Motor neuron (in vitro differentiated cells): ENCODE measurements at places on chromosomes 1 and 21. TPM values are rescaled to one million over a fixed set of nuclear protein-coding genes. Genes with fewer than 3 reads are reported as not detected.

ADCY10 gene
- 2.6 TPM in 1 of 2 replicates, not detected in the other for total RNA-seq

SLC1A7 gene
- total RNA-seq, result 1.1 and 1.3 TPM in 2 replicates

ABCG1 gene
- total RNA-seq, result 5.5 and 5.8 TPM in 2 replicates

ERICH3 gene
- total RNA-seq, result 0.11 and 0.50 TPM in 2 replicates

RNF186 gene
- total RNA-seq, result not detected in 2 replicates

SMG7 gene
- 45.3 and 51.6 TPM in 2 replicates for total RNA-seq

SPTA1 gene
- 0.38 TPM in 1 of 2 replicates, not detected in the other for total RNA-seq

FTCD gene
- total RNA-seq, result 1.1 TPM in 1 of 2 replicates, not detected in the other

PGLYRP3 gene
- total RNA-seq, result not detected in 2 replicates

- ATAC-seq, result no peak
These were observed 22.0 kb upstream of the WDR26 start for GRCh38 chr1:224456637-224456953.

GRCh38 chr1:224623743-224624333 is 7.7 kb downstream of the CNIH3 start:
- no peak for ATAC-seq

DNA sequence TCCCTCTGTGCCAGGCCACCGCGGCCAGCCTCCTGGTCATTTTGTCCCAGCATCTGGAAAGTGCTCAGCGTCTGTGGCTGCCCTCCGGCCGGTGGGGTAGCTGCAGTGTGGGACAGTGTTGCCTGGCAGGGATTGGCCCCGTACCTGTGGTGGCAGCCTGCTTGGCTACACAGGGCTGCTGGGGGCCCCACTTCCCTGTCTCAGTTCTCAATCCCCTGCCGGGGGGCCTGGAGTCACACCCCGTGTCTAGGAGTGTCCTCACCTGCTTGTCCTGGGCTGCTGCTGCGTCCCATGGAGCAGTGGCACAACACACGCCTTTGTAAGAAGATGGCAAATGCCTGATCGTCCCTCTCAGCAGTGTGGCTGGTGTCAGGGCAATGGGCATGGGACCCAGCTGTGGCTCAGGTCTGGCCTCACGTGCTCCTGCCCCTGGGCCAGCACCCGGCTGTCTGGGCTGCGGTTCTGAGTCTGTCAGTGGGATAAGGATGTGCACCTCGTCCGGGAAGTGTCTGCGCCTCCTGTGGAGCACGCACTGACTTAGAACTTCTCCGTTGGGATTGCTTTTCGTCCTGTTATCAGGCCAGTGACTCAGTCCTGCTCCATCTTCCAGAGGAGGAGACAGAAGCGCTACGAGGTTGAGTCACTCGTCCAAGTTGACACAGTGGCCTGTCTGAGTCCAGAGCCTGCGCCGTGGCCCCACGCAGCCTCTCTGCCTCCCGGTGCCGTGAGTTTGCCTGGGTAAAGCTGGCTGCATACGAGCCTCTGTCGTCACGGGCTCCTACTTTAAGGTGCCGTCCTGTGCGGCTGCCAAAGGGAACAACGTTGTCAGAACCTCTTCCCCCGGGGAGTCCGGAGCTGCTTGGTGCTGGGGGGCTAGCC is 41.0 kb downstream of the CRYAA start:
- ATAC-seq, result no peak

GRCh38 chr1:240946926-240947325 is 335.0 kb upstream of the GREM2 start:
- peak; percentile 57 for ATAC-seq

DNA sequence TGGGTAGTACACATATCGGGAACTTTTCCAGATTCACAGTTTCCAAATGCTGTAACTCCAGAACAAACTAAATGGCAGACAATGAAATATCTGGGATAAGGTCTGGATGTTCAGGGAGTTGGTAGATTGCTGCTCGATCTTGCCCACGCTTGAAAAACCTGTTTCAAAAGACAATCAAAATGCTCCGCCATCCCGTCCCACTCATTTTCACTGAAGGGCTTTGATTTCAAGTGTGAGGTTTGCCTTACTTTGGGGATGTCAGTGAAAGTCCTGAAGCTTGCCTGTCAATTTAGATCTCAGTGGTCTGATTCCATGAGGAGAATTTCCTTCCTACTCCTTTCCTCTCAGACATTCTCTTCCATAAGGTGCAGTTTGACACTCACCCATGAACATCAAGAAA is 236.3 kb upstream of the KCNK2 start:
- no peak for ATAC-seq

- peak; percentile 48 for ATAC-seq
These were observed 10.8 kb downstream of the AGT start for GRCh38 chr1:230702934-230703678.

DNA sequence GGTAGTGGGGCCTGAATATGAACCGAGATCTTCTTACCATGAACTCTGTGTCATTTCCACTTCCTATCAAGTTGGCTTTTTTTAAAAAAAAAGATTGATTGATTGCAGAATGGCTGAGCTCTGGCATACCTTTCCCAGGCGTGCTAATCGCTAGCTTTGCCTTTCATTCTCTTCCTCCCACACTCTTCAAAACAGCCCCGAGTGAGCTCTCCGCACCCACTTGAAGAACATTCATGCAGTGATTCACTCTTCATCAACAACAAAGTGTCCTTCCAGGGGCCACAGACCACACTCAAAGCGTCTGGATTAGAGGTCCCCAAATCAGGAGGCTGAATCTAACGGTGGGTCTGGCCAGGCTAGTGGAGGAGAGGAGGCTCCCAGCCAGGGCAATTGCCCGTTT is 96.3 kb upstream of the GALNT2 start:
- no peak for ATAC-seq

DNA sequence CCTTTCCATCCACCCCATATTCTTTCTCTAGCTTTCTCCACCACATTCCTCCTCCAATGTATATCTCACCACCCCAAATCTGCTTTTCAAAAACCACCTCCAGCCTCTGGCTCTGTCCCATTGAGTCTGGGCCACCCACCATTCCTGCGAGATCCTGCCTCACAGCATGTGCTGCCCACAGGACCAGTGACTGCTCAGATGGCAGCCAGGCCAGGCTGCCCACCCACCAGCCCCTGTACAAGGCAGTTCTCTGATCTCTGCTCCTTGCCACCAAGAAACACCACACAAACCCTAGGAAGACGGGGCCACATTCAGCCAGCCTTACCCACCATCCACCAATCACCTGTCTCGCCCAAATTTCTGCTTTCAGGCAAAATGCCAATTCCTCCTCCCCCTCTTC is 53.7 kb downstream of the PLEKHA6 start:
- ATAC-seq, result no peak

DNA sequence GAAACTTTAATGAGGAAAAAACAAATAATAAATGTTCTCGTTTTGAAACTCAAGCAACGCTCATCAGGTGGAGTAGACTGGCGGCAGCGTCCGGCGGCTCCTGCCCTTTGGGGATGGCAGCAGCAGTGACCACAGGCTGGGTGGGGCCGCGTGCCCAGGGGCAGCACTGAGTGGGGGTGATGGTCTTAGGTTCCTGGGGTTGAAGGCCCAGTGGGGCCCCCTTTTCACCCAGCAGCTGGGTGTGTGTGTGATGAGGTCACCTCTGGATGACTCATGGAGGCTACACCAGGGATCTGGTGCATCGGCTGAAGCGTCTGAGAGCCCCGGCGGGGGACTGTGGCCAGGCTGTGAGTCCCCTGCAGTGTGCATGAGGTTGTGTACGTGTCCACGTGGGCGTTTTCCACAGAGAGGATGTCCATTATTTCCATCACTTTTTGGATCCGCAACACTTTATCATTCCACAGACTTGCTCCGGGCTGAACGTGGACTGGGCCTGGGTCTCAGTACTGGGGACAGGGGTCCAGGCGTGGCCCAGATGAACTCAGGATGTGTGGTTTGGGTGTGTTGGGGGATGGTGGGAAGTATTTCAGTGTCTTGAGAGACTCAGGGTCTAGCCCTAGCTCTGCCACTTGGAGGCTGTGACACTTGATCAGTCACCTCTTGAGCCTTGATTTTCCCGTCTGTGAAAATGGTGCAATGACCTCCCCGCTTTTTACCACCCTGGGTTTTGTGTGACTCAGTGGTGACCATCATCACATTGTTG is 25.6 kb downstream of the LDLRAP1 start:
- peak; percentile 71 for ATAC-seq

DNA sequence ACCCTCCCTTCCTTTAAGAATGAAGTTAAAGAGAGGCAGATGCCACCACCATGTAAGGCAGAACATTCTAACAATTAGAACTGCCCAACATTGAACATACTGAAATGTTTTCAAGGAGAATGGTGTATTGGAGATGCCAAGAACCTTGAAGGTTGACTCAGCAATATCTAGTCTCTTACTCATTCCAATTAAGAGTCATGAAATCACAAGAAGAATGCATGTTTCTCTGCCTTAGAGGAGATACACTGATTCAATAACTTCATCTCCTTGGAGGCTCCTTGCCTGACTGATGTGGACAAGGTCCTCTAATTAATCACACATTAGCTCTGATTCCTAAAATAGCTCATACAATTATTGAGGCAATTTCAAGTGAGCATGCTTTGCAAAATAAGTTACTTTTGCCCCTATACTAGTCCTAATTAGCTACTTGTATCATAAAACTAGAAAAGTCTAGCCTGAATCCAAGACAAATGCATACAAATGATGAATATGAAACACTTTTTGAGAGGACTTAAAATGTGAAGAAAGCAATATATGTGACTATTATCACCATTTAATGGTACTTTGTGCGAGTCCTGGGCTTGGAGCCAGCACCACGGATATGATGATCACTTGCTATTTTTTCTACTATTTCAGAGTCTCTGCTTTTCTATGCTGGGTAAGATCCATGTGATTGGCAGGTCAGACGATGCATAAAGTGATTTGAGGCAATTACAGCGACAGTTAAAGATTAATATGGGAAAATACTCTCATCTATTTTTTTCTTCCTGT is 114.5 kb downstream of the DSCAM start:
- ATAC-seq, result no peak

GRCh38 chr1:76239470-76239918 is 164.9 kb downstream of the ST6GALNAC3 start:
- no peak for ATAC-seq

DNA sequence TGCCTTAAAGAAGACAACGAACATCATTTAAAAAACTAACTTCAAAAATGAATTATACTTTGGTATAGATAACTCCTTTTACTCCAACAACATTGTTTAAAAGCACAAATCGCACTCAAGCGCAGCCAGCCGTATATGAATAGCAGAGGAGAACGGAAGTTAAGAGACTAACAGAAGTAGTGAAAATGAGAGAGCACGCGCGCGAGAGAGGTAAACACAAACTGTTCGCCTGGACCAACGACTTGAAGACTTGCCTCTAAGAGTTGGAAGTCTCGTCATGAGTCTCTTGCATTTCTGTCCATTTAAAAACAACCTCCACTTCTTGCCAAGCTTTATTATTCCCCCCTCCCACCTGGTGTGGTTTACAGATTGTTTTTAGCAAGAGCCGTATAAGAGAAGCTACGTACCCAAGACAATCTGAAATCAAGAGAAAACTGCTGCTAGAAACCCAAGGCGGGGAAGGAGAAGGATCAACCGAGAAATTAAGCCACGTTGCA is 479 bp downstream of the SELENOF start:
- peak; percentile 2 for ATAC-seq

DNA sequence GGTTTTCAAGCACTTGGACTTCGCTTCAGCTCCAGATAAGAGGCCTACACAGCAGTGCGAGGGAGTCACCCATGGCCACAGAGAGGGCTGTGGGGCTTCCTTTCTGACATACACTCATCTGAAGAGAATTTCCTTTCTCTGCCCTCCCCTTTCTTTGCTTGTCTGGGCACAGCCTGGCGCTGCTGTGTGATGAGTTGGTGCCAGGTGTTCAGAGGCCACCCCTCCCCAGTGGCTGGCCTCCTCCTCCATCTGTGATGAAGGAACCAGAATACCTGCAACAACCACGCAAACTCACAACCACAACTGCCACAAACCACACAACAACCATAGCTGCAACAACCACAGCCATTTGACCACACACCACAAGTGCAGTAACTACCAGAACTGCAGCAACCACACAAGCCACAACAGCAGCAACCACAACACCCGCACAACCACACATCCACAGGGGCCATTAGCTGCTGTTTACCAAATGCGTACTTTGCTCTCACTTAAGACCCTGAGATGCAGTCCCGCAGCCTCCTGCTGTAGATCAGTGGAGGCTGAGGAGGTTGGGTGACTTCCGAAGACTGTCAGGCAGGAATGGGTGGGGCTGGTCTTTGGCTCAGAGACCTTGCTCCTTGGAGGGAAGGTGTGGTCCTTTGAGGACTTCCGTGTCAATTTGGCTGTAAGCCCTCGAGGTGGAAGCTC is 71.1 kb downstream of the IER5 start:
- no peak for ATAC-seq

DNA sequence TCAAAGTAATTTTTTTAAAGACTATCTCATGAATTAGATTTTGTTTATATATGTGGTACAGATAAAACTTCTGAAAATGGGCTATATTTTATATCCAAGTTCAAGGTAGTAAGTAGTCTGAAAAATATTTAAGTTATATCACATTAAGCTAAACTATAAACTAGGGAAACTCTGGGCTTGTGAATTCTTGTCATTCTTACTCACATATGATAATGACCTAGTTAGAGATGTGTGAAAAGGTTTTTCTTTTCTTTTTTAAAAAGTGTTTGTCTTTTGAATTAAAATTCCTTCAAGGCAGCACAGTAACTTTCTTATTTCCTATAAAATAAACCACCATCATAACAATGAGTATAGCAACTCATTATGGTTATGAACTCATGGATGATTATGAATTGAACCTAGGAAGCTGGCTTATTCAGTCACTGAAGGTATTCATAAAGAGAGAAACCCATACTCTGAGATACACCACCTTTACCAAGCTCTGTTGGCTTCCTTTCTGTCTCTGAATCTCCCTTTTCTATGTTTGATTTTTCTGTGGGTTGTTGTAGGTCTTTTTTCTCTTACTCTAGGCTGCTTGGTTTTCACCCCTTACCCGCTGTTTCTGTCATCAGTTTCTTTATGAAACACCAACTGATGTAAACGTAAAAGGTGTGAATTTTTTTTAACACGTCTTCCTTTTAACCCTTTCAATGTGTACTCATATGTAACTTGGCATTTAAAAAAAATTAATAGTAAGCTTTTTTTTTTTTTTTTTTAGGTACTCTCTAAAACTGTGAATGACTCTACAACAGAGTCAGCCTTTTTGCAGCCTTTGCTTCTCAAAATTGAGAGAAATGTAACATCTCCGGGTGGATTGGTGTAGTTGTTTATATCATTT is 25.2 kb downstream of the IL12RB2 start:
- ATAC-seq, result no peak

DNA sequence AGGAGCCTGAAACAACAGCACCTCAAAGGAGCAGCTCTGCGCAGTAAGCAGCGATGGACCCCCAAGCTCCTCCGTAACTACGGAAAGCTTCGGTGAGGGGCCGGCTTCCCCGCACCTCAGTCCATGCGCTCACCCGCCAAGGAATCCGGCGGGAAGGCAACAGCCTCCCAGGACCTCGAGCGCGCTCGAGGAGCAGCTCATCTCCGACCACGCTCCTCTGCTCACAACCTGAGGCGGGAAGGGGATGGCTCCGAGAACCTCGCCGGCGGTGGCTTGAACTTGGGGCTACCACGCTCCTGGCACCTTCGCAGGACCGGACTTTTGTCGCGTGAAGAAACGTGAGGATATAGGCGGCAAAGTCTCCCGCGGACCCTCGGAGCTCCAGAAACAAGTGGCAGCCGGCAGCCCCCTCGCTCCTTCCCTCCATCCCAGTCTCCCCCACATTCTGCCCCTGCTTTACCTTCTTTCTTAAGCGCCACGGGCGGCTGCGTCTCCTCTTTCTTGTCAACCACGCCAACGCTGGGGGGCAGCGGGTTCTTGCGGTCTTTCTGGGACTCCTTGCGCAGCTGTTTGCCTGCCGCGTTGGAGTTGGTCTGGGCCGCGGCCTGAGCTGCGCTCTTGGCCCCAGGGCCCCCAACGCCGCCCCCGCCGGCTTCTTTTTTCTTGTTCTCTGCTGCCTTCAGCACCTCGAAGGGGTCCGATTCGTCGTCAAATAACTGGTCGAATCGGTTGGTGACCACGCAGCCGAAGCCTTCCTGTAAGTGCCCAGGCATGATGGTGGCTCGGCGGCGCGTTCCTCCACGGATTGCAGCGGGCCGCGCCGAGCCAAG is 459 bp downstream of the SERBP1 start:
- ATAC-seq, result peak; percentile 23
